ENCODE measurements at places on chromosomes 1 and 21.

GRCh38 chr1:82632155-82632554 lies 831.4 kb downstream of the ADGRL2 start:
- DNase-seq: no peak
- no peaks in the 10 kb centered on the region for H3K36me3 ChIP-seq
- no peaks in the 10 kb centered on the region for H3K27me3 ChIP-seq
- no peak overlapping the region for H3K27ac ChIP-seq

DNA sequence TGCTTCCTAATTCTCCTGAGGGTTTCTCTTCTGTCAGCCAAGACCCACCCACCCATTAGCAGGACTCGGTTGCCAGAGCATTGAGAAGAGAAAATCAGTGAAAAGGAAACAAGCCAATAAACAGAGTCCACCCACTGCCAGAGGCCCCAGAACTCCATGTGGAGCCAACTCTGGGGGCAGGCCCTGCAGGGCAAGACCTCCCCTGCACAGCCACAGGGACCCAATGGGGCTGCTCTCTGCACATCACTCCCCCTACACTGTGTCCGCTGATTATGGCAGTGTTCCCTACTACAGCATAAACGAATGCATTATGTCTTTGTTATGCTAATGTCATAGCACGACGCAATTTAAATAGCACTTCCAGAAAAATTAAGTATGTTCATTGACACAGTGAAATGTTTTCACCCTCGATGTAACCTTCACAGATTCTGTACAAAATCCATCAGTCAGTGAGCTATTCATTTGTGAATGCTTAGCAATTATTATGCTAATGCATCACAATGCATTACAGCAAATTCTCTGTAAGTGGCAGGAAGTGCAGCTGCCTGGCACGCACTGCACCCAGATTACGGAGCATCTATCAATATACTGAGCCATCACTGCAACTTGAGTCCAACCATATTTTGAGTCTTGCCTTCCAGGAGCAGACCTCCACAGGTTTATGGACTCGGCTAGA lies 56.4 kb downstream of the GRIK3 start:
- H3K27ac ChIP-seq: no peak overlapping the region
- no peaks in the 10 kb centered on the region for H3K36me3 ChIP-seq
- DNase-seq: no peak
- no peak overlapping the region for H3K4me3 ChIP-seq
- H3K4me1 ChIP-seq: peaks cover 15% of the 10 kb centered on the region

DNA sequence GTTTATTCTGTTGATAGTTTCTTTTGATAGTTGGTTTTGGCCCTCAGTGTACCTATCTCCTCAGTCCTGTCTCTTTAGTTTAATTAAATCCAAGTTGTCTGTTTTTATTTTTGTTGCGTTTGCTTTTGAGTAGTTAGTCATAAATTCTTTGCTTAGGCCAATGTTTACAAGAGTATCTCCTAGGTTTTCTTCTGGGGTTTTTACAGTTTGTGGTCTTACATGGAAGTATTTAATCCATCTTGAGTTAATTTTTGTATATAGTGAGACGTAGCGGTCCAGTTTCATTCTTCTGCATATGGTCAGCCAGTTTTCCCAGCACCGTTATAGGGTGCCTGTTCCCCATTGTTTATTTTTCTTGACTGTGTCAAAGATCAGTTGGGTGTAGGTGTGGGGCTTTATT lies 139.4 kb downstream of the POU2F1 start:
- no peak overlapping the region for H3K27ac ChIP-seq
- no peaks in the 10 kb centered on the region for H3K4me1 ChIP-seq
- H3K36me3 ChIP-seq: no peaks in the 10 kb centered on the region

DNA sequence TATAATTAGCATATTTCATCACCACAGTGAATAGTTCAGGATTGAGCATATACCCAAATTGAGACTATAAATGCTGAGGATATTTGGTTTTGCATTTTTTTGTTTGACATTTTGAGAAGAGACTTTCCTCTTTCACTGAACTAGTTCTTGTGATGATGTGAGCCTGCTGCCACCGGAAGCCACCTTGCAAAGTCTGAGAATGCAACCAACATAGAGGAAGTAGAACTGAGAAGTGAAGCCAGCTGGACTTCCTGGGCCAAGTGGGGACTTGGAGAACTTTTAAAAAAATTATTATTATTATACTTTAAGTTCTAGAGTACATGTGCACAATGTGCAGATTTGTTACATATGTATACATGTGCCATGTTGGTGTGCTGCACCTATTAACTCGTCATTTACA lies 102.3 kb downstream of the RPE65 start:
- H3K4me1 ChIP-seq: no peaks in the 10 kb centered on the region
- H3K36me3 ChIP-seq: no peaks in the 10 kb centered on the region
- H3K4me3 ChIP-seq: no peak overlapping the region
- DNase-seq: peak; percentile 22

- no peak overlapping the region for H3K27ac ChIP-seq
- no peaks in the 10 kb centered on the region for H3K4me1 ChIP-seq
- H3K27me3 ChIP-seq: no peaks in the 10 kb centered on the region
- no peak overlapping the region for H3K4me3 ChIP-seq
These were observed 186.8 kb downstream of the SMYD3 start for GRCh38 chr1:246320286-246320685.

- no peaks in the 10 kb centered on the region for H3K27me3 ChIP-seq
- no peaks in the 10 kb centered on the region for H3K36me3 ChIP-seq
These were observed 90.0 kb downstream of the GRIK1 start for GRCh38 chr21:29849735-29850176.

DNA sequence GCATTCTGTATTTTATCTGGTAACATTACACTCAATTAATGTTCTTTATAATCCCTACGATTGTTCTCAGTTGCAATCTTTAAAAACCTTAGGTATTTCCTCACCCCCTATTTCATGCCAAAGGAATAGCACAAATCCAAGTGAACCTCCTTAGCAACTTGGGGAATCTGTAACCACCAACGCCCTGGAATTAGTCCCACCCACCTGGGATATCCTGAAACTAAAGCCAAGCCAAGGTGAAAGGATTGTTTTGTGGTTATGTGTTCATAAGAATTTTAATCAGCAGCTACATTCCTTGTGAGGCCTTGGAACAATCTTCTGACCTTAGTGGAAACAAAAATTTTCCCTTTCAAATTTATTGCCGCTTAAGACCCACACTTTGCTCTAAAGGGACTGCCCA lies 908.7 kb downstream of the TTLL7 start:
- no peaks in the 10 kb centered on the region for H3K27me3 ChIP-seq
- H3K4me1 ChIP-seq: no peaks in the 10 kb centered on the region
- no peak for DNase-seq
- H3K4me3 ChIP-seq: no peak overlapping the region
- H3K27ac ChIP-seq: no peak overlapping the region

- H3K4me1 ChIP-seq: no peaks in the 10 kb centered on the region
- no peak overlapping the region for H3K4me3 ChIP-seq
- no peaks in the 10 kb centered on the region for H3K27me3 ChIP-seq
These were observed 170.2 kb upstream of the GALNT2 start for GRCh38 chr1:229896861-229897260.
